NCI-H774 (cell line): ENCODE measurements at places on chromosomes 3 and 15.

DNA sequence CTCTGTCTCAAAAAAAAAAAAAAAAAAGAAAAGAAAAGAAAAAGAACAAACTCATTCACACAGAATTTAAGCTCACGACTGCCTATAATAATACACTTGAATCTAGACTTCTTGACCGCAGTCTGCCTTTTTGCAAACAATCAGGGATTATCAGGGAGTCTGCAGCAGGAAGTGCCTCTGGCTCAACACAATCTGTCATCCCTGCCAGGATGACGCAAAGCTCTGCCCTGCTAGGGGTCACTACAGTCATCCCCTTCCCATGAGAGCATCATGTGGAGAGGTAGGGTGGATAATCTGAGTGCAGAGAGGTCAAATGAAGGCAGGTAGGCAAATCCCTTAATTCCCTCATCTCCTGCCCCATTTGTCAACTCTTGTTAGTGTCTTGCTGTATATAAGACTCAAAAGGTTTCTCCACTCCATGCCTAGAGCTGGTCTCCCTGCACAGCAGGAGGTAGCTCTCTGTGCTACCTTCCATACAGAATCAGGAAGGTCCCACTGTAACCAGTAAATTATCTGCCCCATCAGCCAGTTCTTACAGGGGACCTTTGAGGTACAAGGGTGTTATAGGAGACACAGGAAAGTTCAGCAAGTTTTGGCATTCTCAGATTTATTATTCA, 4.2 kb downstream of the UBAP1L start:
- DNase-seq, result no peak

DNA sequence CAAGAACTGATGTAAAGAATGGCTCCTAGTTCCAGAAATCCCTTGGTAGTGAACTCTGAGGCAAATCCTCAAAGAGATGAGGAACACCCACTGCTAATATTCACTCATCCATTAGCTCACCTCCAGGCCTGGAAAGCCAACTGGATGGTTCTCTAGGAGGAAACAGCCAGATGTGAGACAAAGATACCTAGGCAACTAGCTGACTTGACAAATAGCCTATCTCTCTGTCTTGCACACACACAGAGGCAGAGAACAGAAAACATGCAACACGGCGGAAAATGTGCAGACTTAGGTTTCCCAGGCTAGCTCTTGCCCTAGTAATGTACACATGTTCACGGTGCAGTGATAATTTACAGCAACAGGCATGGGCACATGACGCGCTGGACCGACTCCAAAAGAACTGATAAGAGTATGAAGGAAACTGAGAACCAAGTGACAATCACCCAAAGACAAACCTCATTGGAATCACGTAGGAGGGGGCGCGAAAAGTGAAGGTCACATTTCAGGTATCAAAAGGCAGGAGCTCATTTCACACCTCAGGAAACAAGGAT, 318.1 kb downstream of the FOXP1 start:
- no peak for DNase-seq

- no peak for DNase-seq
Measured at GRCh38 chr3:194265996-194266964, 84.8 kb downstream of the CPN2 start.

GRCh38 chr15:40857601-40858341, 13.9 kb downstream of the SPINT1 start:
- DNase-seq, result peak; percentile 59

DNA sequence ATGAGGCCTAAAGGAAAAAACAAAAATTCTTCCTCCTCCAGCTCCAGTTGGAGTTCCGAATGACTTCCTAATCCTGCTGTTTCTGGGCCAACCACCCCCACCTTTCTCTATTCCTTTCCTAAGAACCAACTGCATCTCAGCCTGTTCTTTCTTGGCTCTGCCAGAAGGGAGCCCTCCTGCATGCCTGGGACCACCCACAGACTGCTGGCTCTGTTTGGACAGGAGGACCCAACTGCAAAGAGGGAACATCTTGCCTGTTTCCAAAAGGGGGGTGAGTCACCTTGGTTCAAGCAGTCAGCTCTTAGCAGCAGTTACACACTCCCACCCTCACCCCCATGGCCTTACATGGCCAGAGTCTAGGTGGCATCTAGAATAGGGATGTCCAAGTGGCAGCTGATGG, 116.0 kb upstream of the PRICKLE2 start:
- DNase-seq, result no peak

DNA sequence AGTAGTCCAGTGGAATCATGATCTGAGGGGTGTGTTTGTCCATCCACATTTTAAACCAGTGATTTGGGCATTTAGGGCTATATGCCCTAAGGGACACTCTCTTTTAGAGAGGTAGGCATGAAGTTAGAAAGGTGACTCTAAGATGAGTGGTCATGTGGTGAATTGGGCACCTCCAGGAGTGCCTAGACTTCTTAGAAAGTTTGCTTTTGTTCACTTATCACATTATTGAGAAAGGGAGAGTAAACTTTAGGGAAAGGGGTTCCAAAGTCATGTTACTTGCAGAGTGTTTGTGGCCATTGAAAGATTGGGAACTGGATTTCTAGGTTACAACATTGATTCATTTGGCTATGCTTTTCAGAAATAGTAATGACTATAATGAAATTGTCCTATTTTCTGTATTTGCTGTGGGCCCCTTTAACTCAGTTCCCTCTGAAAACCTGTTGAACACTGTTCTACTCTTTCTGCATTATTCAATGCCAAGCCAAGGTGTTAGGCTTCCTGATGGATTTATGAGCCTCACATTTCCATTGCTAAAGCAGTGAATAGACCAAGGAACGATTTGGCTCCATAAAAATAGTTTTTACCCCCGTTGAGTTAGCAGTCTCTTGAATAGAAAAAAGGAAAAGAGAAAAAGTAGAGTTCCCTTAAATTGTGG, 169.3 kb downstream of the PTPRG start:
- DNase-seq, result no peak

DNA sequence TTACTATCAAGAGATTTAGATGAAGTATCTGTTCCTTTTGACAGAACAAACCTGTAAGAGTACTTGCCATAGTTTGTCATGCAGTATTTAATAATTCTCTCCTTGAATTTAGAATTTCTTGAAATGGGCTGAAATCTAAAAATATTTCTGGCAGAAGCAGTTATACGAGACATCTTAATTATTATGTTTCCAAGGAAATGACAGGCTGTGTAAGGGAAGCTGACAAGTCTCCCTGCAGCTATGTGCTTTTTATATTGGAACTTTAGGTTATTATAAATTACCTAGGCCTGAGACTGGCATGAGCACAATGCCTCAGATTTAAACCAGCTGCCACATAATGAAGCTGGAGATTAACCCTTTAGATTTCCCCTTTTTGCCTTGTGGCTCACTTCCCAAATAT, 365.0 kb upstream of the EPHA6 start:
- peak; percentile 49 for DNase-seq

DNA sequence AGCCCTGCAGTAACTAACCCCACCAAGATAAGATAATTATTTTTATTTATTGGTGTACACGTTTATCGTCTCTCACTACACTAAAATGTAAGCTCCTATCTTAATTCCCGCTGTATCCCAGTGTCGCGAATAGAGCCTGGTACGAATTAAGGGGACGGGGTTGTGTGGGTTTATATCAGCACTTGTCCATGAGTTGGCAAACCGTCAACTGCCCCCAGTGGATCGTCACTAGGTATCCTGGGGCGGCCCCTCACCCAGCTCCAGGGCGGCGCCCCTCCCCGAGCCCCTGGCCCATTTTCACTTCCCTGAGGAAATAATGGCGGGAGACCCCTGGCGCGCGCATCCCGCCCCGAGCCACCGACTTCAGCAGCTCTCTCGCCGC, 465 bp downstream of the RUVBL1 start:
- DNase-seq, result no peak
